ENCODE measurements at places on chromosomes 3 and 15.
A peak's percentile ranks its signal among the peaks of the same experiment; 100 is the strongest.

DNA sequence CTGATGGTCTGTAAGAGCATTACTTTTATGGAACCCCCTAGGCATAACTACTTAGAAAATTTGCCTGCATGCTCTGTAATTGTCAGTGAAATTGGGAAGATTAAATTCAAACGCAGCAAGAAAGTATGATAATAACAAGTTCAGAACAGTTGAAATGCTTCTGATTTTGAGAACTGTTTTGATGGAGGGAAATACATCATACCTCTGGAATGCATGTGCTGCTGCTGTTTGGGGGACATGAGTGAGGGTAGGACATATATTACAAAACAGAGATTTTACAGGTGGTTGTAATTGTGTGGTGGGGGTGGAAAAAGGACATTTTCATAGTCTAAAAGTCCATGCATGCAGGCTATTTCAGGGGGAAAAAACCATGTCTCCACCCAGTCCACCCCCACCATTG, 135.0 kb upstream of the DPH6 start:
- no peaks in the 10 kb centered on the region for H3K27me3 ChIP-seq
- H3K36me3 ChIP-seq = no peaks in the 10 kb centered on the region

DNA sequence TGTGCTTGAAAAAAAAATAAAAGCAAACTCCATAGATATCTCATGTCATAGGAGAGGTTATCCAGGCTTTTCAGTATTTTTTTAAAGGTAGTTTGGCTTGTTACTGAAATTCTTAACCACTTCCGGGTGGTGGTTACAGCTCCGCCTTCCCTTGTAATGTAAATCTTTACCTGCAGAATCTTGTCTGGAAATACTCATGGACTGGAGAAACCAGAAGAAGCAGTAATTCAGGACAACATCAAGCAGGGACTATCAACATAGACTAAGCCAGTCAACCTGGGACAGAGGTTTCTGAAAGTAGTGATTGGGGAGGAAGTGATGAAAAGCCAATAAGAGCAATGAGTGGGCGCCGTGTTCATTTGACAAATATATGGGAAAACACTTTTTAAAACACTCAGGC, 78.9 kb upstream of the SKOR1 start:
- no peak overlapping the region for H3K4me3 ChIP-seq
- no peaks in the 10 kb centered on the region for H3K27me3 ChIP-seq
- no peak overlapping the region for H3K27ac ChIP-seq

DNA sequence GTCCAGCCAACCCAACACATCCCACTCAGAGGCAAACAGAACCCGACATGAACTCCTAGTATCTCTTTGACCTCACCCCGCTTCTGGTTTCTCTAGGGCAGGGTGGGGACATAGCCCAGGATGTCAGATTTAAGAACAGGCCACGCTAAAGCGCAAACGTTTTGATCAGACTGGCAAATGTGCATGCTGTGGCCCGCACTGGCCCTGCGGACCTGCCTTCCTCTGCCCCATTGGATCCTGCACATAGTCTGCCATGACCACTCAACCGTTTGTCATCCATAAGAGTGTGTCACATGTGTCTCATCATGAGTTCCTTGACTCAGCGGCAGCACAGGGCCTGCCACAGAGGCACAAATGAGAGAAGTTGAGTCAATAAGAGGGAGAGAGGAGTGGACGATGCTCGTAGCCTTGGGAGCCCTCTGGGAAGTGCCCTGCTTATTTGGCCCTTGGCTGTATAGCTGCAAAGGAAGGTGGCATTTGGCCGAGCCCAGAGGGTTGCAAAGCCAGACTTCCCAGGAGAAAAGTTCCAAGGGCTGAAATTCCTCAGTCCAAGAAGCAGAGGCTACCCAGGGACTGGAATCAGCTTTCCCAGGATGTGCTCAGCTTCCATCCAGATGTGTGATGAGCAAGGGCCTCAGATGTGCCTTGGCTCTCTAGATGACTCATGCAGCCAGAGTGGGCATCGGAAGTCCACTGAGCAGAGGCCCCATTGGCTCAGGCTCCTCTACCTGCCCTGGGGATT, 55.5 kb upstream of the SLCO2A1 start:
- no peak overlapping the region for H3K4me3 ChIP-seq
- DNase-seq = no peak
- no peaks in the 10 kb centered on the region for H3K27me3 ChIP-seq

GRCh38 chr3:152729906-152730305, 105.0 kb upstream of the P2RY1 start:
- H3K27ac ChIP-seq = no peak overlapping the region
- no peaks in the 10 kb centered on the region for H3K36me3 ChIP-seq
- DNase-seq = no peak
- no peak overlapping the region for H3K4me3 ChIP-seq
- H3K27me3 ChIP-seq = peaks cover 20% of the 10 kb centered on the region

- H3K4me3 ChIP-seq = no peak overlapping the region
- DNase-seq = no peak
- no peaks in the 10 kb centered on the region for H3K36me3 ChIP-seq
- H3K27me3 ChIP-seq = no peaks in the 10 kb centered on the region
Measured at GRCh38 chr15:75827691-75828090, 15.6 kb upstream of the UBE2Q2 start.

- H3K27ac ChIP-seq = no peak overlapping the region
- H3K36me3 ChIP-seq = no peaks in the 10 kb centered on the region
- no peaks in the 10 kb centered on the region for H3K4me1 ChIP-seq
- no peaks in the 10 kb centered on the region for H3K27me3 ChIP-seq
- no peak overlapping the region for H3K4me3 ChIP-seq
Measured at GRCh38 chr3:139982404-139982803, 47.4 kb downstream of the CLSTN2 start.

DNA sequence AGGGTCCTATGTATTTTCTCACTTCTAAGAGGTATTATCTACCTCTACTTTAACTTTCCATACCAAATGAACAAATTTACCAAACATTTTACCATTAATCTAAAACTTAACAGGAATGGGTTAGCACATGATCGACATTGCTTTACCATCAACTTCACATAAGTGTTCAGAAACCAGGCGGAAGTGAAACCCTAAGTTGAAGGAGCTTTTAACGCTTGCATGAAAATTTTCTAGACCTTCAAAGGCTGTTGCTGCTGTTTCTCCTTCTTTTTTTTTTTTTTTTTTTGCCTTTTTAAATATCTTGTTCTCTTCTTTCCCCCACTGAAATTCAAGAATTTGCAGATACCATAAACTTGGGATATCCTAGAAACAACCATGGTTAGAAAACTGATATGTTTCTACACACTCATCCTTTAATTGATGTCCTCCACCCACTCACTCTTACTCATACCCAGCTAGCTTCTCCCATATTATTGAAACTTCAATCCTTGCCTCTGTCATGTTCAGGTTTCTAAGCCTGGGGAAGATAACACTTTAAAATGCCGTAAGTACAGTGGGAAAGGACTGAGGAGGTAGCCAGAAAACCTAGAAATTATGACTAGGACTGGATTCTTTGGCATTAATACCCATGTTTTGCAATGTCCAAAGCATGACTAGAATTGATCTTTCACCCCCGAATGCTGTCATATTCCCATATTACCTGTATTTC, 24.7 kb downstream of the MYO5A start:
- no peak overlapping the region for H3K27ac ChIP-seq
- no peaks in the 10 kb centered on the region for H3K27me3 ChIP-seq
- H3K4me3 ChIP-seq = no peak overlapping the region
- H3K4me1 ChIP-seq = no peaks in the 10 kb centered on the region
- peak; percentile 21 for DNase-seq
- no peaks in the 10 kb centered on the region for H3K36me3 ChIP-seq

DNA sequence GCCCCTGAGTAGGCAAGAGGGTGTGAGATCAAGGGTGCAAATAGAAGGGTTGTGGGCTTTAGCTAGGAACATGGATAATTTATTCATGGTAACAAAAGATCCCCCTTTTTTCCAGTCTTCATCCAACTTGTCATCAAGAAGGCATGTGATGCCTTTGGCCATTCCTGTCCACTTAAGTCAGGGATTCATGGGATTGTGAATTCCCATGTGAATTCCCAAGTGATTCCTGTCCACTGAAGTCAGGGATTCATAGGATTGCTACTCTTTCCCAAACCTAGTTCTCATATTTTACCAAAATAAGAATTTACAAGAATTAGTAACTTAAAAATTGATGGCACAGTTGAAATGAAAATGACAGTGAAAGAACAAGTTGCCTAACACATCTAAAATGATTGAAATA, 40.8 kb downstream of the HMG20A start:
- peaks cover 16% of the 10 kb centered on the region for H3K36me3 ChIP-seq
- peaks cover 13% of the 10 kb centered on the region for H3K4me1 ChIP-seq
- no peaks in the 10 kb centered on the region for H3K27me3 ChIP-seq
- H3K27ac ChIP-seq = no peak overlapping the region
- H3K4me3 ChIP-seq = no peak overlapping the region

DNA sequence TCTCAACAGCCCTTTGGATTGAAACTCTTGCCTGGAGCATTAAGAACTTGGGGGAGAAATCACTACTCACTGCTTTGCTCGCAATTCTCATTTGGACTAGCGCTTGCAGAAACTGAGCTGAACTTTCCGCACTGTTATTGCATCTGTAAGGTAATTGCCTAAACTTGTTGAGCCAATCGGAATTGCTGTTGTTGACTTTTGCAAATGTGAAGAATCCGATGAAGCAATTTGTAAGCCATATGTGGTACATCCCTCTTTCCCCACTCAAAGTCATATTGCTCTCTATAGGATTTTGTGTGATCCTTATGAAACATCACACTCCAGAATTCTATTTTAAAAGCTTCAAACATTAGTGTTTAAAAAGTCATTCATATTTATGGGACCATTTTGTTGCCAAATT, 191.7 kb upstream of the GBE1 start:
- H3K27me3 ChIP-seq = no peaks in the 10 kb centered on the region
- H3K27ac ChIP-seq = no peak overlapping the region
- H3K4me3 ChIP-seq = no peak overlapping the region
- DNase-seq = no peak
- no peaks in the 10 kb centered on the region for H3K36me3 ChIP-seq

GRCh38 chr15:101494251-101494796, 4.8 kb upstream of the PCSK6 start:
- no peak overlapping the region for H3K27ac ChIP-seq
- no peak for DNase-seq
- peaks cover 9% of the 10 kb centered on the region for H3K27me3 ChIP-seq
- no peak overlapping the region for H3K4me3 ChIP-seq
- no peaks in the 10 kb centered on the region for H3K4me1 ChIP-seq

GRCh38 chr3:101709126-101709525, 15.3 kb upstream of the CEP97 start:
- H3K27me3 ChIP-seq = no peaks in the 10 kb centered on the region
- no peak for DNase-seq
- H3K4me3 ChIP-seq = no peak overlapping the region

GRCh38 chr3:107753976-107754375, 231.2 kb downstream of the BBX start:
- no peak for DNase-seq
- peaks cover 13% of the 10 kb centered on the region for H3K4me1 ChIP-seq
- no peaks in the 10 kb centered on the region for H3K27me3 ChIP-seq
- H3K4me3 ChIP-seq = no peak overlapping the region

DNA sequence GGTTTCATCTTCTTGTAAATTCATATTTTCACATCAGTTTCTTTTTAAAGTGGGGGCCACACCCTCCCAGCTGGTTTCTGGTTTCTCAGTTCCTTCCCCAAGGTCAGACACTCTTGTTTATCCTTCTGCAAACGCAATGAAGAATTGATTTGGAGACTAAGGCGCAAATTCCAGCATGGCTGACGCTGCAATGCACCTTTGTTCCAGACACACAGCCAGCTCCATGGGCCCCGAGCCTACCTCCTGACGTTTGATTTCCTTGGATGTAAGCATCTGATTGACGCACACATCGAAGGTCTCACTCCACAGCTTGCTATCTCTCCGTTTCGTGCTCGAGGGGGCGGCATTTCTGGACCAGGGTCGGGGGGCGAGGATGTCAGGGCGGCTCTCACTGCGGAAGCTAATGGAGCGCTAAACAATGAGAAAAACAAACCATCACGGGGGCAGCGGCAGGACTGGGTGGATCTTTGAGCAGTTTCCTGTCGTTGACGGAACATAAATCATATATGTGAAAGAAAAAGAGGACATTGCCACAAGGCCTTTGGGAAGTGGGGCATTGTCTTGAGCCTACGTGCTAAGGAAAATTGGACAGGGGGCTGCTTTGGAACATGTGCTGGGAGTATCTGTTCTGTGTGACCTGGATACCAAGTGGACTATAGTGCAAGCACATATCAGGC, 46.9 kb downstream of the ARHGEF3 start:
- no peak overlapping the region for H3K4me3 ChIP-seq
- H3K27ac ChIP-seq = no peak overlapping the region
- H3K36me3 ChIP-seq = peaks cover 5% of the 10 kb centered on the region
- no peaks in the 10 kb centered on the region for H3K27me3 ChIP-seq
- no peak for DNase-seq
- peaks cover 10% of the 10 kb centered on the region for H3K4me1 ChIP-seq

DNA sequence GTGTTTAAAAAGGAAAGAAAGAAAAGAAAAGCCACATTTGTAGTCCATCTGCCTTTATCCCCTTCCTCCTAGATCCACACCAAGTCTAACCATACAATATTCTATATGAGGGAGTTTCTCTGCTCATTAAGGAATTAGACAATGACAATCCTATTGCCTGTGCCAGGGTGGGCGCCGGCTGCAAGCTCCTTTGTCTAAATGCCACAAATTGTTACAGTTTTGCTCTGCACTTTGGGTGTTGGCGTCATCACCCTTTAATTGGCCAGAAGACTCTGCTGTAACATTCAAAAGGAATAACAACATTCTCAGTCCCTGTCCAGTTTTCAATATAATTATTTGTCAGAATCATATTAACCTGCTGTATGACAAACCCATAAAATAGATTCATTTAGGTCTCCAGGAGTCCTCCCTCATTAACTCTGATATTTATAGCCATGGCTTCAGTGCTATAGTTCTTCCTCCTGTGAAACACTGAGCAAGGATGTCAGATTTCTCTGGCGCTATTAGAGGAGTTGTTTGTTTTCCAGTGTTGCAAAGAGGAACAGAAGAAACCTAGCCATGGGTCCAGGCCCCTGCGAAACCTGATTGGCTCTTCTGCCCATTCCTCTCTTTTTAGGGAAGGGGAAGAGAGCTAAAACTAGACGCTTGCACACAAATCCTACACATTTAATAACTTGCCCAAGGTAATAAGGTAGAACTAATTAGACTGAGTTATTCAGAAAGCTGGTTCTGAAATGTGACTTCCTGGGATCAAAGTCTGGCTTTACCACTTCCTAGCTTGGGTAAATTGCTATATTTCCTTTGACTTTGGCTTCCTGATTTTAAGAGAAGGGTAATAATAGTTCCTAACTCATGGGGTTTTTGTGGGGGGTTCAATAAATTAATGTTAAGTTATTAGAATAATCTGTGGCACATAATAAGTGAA, 112.4 kb downstream of the CD47 start:
- no peak for DNase-seq
- no peaks in the 10 kb centered on the region for H3K36me3 ChIP-seq
- H3K4me3 ChIP-seq = no peak overlapping the region

GRCh38 chr3:50369012-50369670, 9.8 kb upstream of the TMEM115 start:
- no peaks in the 10 kb centered on the region for H3K4me1 ChIP-seq
- no peak overlapping the region for H3K4me3 ChIP-seq
- H3K27ac ChIP-seq = no peak overlapping the region
- no peaks in the 10 kb centered on the region for H3K27me3 ChIP-seq

DNA sequence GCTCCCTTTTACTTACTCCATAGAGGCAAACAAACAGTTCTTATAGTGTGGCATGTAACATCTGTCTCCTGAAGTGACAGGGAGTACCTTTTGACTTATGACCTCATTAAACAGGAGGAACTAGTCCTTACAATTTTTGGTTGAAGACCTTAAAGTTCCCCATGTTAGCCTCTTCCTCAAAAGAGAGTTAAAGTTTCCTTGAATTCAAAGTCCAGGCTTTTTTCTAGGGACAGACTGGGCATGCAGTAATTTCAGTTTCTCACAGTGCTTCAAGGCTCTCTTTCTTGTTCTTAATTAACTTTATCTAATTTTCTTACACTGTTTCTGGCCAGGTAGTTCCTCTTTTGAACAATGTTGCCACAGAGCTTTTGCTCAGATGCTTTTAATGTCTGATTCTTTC, 12.1 kb downstream of the GOLM2 start:
- H3K4me3 ChIP-seq = no peak overlapping the region
- H3K4me1 ChIP-seq = peaks cover 19% of the 10 kb centered on the region
- H3K27ac ChIP-seq = no peak overlapping the region
- DNase-seq = no peak
